ENCODE measurements at places on chromosomes 16 and 17.

DNA sequence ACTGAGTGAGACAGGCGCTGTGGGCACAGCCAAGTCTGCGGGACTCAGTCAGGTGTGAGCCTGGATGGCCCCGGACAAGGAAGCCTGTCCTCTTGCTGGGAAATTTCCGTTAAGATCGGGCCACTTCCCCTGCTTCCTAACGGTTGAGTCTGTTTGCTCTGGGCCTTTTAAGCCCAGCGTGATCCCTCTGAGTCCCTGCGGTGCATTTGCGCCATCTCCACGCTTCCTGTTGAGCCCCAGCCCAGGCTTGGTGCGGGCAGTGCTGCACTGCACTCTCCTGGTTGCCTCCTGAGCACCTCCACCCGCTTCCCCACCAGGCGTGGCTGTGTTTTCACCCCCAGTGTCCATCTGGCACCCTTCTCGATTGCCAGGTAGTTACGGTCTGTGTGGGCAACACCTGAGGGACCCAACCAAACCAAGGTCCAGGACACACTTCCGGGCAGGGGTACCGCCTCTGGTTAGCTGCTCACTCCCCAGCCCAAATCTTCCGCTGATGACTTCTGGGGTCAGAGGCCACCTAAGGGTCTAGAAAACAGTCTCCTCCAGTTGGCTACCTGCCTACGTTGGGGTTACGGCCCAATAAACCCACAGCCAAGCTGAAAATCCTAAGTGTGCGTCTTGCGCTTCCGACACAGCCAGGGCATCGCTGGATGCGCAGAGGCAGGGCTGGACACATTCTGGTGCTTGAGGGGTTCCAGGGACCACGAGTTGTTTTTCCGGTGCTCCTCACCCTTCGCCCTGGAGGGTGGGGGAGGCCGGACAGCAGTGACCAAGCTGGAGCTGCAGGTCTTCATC, 1.4 kb upstream of the SLC25A10 start:
- DNase-seq, result no peak

DNA sequence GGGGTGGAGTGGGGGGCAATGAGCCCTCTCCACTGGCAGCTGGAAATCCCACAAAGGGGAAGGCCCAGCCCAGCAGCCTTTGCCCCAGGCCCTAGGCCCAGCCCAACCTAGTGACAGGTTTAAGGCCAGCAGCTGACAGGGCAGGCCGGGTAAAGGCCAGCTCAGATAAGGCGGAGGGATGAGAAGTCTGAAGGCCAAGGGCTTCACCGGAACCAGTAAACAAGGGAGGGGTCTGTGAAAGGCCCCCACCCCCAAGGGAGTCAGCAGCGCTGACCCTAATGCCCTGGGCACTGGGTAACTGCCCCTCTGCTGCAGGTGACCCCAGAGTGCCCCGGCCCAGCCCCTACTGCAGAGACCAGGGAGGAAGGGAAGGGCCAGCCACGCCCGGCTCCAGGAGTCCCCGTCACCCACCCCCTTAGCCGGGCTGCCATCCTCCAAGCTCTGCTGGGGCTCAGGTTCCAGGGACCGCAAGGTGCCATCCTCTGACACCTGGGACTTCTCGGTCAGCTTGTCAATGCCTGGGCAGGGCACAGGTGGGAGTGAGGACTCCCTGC, 17.5 kb downstream of the OTOP3 start:
- DNase-seq, result no peak

- DNase-seq, result peak; percentile 8
Observed at GRCh38 chr16:51577621-51578303, 426.7 kb upstream of the SALL1 start.

DNA sequence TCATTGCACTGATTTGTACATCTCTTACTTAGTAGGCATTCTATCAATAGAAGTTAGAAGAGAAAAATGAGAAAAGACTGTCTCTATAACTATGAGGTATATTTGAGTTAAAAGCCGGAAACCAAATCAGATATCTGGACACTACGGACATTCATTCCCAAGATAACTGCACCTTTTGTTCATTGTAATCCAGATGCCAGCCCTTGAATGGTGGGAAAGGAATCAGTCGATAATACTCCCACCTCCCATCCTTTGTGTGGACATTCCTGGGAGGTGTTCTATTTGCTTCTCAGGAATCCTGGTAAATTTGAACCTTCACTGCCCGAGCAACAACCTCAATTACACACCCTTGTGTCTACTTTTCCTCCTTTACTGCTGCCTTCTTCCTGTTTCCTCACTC, 225.2 kb downstream of the CHD9NB start:
- no peak for DNase-seq

- no peak for DNase-seq
Observed at GRCh38 chr16:50683689-50684374, 2.7 kb upstream of the SNX20 start.

GRCh38 chr17:41480136-41480535, 815 bp downstream of the KRT35 start:
- no peak for DNase-seq

GRCh38 chr16:77443357-77444146, 8.7 kb upstream of the ADAMTS18 start:
- no peak for DNase-seq

DNA sequence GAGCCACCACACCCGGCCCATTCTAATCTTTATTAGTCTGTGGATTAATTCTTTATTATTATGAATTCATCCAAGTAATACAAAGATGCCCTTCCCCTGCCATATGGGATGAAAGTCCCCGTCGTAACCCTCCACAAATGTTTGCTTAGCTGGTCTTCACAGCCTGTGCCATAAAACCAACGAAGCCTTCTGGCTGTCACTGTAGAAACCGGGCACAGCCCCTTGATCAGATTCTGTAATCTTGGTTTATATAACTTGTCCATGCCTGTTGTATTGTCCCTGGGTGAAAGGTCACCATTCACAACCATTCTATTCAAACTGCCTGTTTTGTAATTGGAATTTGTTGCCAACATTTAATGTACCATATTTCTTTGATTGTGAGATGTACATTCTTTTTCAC, 66.5 kb downstream of the ATP2C2 start:
- no peak for DNase-seq

- no peak for DNase-seq
Observed at GRCh38 chr16:85733155-85733838, 17.6 kb downstream of the C16orf74 start.

GRCh38 chr16:21277927-21278706, at the start of gene CRYM:
Gene CRYM, minus strand, starts transcription at chr16:21278290. Its CDS starts 39 bp downstream, at chr16:21278251.
- no peak for DNase-seq

DNA sequence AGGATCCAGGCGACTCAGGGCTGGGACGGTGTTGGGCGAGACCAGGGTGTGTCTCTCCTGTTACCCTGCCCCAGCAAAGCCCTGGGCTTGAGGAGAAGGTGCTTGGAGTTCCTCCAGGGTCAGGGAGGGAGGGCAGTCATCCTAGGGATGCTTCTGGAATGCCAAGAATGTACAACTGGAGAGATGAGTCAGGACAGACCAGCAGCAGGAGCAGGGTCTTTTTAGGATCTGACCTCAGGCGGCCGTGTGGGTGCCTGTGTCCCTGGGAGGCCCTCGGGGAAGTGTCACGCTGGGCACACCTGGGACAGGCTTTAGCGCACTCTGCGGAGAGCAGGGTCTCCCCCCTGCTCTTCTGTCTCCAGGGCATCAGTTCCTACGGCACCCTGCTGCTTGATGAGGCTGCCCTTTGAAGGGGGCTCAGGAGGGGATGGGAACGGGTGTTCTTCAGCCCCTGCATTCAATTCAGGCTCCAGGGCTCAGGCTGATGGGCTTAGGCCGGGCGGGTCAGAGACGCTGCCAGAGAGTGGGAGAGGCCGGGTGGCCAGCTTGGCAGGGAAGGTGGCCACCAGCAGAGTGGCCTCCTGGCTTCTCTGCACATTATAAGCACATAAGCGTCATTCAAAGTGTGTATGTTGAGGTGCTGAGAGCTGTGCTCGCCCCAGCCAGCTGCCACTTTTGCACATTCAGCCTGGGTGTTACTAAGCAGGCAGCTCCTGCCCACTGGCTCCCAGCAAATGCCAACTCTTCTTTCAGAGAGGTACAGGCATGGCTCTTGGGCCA, 8.4 kb upstream of the MTSS2 start:
- DNase-seq, result no peak

GRCh38 chr16:66873685-66874055, 6.6 kb upstream of the PDP2 start:
- no peak for DNase-seq

Measured in NCI-H187 treated with DMSO at 0.1 percent for 48 hours (cell line).